ENCODE measurements at places on chromosomes 4 and X. TPM values are rescaled to one million over a fixed set of nuclear protein-coding genes. Genes with fewer than 3 reads are reported as not detected.

FMR1NB gene
- not detected for total RNA-seq

PLP1 gene
- 0.84 TPM for total RNA-seq

TRPC5OS gene
- total RNA-seq, result not detected

HHIP gene
- 12.7 TPM for total RNA-seq

MED14 gene
- 31.4 TPM for total RNA-seq

FAM3A gene
- 27.7 TPM for total RNA-seq

DNA sequence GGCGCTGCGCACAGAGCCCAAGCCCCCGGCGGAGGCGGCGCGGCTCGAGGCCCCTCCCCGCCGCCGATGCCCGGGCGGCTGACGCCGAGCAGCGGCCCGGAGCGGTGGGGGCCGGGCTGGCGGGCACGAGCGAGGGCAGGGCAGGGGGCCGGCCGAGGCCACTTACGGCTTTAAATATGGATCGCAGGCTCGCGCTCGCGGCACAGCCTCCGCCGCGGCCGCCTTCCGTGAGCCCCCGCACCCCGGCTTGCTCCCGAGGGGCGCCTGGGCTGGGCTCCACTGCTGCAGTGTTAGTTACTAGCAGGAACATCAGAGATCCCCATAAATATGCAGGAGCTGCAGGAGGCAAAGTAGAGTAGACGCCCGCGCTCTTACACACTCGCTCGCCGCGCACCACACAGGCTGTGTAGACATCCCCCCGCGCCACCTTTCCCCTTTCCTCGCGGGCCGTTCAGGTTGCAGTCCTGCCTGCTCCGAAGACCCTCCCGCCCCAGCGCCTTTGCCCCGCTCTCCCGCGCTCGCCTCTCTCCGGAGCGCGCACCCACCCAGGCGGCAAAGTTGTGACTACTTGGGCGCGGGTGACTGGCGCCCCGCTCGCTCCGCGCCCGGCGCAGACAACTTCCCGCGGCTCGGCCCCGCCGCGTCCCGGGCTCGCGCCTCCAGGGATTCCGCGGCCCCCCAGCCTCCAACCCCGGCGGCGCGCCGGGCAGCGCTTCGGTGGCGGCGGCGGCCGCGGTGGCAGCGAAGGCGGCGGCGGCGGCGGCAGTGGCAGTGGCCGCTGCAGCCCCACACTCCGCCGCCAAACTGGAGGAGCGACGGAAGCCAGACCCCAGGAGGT is 152.0 kb upstream of the SLC4A4 start:
- DNase-seq, result no peak

DNA sequence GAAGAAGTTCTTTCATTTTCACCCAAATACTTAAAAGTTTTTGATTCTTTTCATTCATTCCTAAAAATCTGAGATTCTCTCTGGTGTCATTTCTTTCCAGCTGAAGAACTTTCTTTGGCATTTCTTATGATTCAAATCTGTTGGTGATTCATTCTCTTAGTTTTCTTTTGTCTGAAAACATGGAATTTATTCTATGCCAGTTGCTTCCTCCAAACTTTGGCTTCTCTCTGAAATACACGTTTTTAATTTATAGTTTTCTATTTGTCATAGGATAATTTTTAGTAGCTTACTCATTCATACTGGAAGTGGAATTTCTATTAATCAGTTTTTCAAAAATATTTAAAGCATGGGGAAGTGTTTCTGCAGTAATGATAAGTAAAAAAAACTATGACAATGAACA is 1012.0 kb downstream of the RPA4 start:
- no peak for DNase-seq

DNA sequence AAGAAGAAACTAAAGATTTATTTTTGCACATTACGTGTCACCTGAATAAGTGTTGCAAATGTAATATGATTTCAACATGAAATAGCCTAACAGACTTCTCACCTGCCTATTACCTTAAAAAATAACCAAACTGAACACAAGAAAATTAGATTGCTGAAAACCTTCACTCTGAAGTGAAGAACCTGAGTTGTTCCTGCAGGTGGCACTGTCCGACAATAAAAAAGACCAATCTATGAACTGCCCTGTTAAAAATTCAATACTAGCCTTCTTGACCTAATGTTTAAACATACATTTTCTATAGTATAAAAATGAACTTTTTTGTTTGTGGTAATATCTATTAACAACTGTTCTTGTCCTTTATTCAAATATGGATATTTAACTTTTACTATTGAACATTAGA is 69.2 kb upstream of the PNPLA4 start:
- DNase-seq, result no peak

GRCh38 chrX:12871257-12871656 is 4.4 kb downstream of the TLR7 start:
- no peak for DNase-seq

Data from omental fat pad (tissue), 4 donors.